Thymus (tissue), 14 donors: ENCODE measurements at places on chromosomes 2 and 18. TPM values are rescaled to one million over a fixed set of nuclear protein-coding genes. Genes with fewer than 3 reads are reported as not detected.

DNA sequence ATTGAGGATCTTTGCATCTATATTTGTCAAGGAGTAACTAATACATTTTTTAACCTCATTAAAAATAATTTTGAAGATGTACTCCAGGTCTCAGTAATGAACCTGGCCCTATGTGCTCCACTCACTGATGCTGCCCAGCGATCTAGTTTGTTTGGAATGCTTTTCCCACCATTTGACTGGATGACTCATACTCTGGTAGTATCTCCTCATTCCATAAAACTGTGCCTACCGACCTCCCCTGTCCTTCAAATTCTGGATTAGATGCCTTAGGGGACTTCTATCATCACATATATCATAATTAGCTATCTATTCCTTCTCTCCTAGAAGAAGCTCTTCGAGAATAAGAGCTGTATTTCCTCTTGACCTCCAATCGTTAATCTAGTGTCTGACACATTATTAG, 83.8 kb downstream of the FAM117B start:
- H3K27me3 ChIP-seq = no peaks in the 10 kb centered on the region
- no peaks in the 10 kb centered on the region for H3K4me1 ChIP-seq
- no peak for DNase-seq
- H3K36me3 ChIP-seq = no peaks in the 10 kb centered on the region
- no peak overlapping the region for H3K27ac ChIP-seq
- H3K4me3 ChIP-seq = no peak overlapping the region

- H3K4me1 ChIP-seq = peaks cover 17% of the 10 kb centered on the region
- no peaks in the 10 kb centered on the region for H3K27me3 ChIP-seq
- H3K27ac ChIP-seq = no peak overlapping the region
- peaks cover 16% of the 10 kb centered on the region for H3K36me3 ChIP-seq
- no peak for DNase-seq
Observed at GRCh38 chr2:101832114-101832513, 134.6 kb downstream of the MAP4K4 start.

GRCh38 chr2:29753671-29754444, 167.5 kb downstream of the ALK start:
- H3K27ac ChIP-seq = no peak overlapping the region
- no peaks in the 10 kb centered on the region for H3K4me1 ChIP-seq
- no peak for DNase-seq
- no peaks in the 10 kb centered on the region for H3K36me3 ChIP-seq

GRCh38 chr2:232265329-232265728, 113.2 kb upstream of the ALPP start:
- DNase-seq = no peak
- H3K4me1 ChIP-seq = peaks cover 15% of the 10 kb centered on the region
- H3K36me3 ChIP-seq = peaks cover 49% of the 10 kb centered on the region
- H3K27ac ChIP-seq = no peak overlapping the region

DNA sequence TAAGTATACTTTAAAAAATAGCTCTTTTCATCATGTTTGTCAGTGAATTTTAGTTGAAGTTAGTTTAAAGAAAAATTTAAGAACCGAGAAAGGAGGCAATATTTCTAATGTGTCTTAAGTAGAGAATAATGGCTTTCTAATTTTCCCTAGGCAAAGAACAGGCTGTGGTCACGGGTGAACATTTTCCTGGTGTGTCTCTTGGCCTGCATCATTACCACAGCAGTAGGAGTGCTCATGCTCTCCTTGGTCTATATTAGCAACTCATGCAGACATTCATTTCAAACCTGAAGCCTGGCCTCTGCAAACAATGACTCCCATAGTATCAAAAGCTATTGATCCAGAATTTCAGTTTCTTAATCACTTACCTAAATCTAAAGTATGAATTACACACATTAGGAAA, 57.4 kb downstream of the C18orf54 start:
- H3K4me1 ChIP-seq = no peaks in the 10 kb centered on the region
- no peaks in the 10 kb centered on the region for H3K36me3 ChIP-seq
- no peak overlapping the region for H3K27ac ChIP-seq
- H3K4me3 ChIP-seq = no peak overlapping the region
- H3K27me3 ChIP-seq = no peaks in the 10 kb centered on the region
- DNase-seq = no peak

GRCh38 chr2:219362524-219363164, 25.1 kb downstream of the DNPEP start:
- H3K36me3 ChIP-seq = no peaks in the 10 kb centered on the region
- H3K4me1 ChIP-seq = no peaks in the 10 kb centered on the region
- H3K27me3 ChIP-seq = peaks cover 32% of the 10 kb centered on the region

- no peak overlapping the region for H3K4me3 ChIP-seq
- no peaks in the 10 kb centered on the region for H3K27me3 ChIP-seq
- no peaks in the 10 kb centered on the region for H3K36me3 ChIP-seq
- H3K4me1 ChIP-seq = no peaks in the 10 kb centered on the region
Observed at GRCh38 chr2:176745543-176746200, 466.9 kb upstream of the HNRNPA3 start.

DNA sequence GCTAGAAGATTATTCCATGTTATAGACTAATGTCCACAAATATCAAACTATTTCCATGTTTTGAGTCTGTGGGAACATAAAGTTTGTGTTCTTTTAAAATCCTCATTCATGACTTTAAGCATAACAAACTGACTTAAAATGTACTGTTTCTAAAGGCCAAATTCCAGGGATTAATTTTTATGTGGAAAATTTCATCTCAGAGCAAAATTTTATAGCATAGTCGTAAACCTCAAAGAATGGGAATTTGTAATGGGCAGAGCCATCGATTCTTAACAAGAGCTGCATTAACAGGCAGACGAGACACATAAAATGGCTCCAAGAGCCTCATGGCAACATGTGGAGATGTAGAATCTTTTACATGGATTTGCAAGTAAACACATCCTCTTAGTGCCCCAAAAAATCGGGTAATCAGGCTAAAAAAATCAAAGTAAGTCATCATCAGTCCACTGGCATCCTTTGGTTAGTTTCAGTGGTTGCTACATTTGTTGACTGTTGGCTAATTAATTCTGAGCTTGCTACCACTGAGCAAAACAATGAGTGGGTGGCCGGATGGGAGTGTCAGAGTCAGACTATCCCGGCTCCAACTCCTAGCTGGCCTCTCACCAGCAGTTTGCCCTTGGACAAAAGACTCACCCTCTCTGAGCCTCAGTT, 119.6 kb downstream of the FAM210A start:
- H3K27ac ChIP-seq = no peak overlapping the region
- no peak for DNase-seq
- H3K36me3 ChIP-seq = peaks cover 4% of the 10 kb centered on the region
- peaks cover 37% of the 10 kb centered on the region for H3K4me1 ChIP-seq

DNA sequence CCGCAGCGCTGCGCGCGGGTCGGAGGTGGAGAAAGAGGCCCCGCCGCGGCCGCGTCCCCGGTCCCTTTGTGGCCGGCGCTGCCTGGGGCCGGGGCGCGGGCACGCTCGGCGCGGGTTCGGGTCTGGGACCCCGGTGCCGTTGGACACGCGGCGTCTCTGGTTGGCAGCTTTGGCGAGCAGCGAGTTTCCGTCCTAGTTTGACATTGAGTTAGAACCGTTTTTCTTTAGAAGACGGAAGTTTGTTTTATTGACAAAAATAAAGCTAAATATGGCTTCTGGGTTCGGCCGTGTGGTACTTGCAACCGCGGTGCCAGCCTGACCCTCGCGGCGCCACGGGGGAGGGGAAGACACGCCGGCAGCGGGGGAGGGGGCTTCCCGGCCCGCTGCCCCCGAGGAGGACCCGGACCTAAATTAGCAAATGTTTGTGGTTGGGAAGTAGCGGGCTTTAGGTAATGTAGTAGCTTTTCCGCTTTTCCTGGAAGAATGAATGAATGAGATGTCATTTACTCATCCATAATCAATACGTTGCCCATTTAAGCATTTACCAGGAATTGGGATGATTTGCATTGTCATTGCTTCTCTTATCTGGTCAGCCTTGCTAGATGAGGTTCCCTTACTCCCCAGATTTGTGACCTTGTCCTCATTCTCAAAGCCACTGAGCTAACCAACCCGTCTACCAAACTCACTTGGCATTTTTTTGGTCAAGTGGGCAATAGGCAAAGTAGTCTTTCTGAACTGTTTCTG, 530 bp downstream of the GALNT1 start:
- H3K27me3 ChIP-seq = no peaks in the 10 kb centered on the region
- H3K4me3 ChIP-seq = peak overlapping the region; percentile 53
- no peaks in the 10 kb centered on the region for H3K36me3 ChIP-seq
- no peak overlapping the region for H3K27ac ChIP-seq

GRCh38 chr18:74679006-74679678, 81.5 kb downstream of the ZNF407 start:
- peaks cover 3% of the 10 kb centered on the region for H3K36me3 ChIP-seq
- H3K4me1 ChIP-seq = no peaks in the 10 kb centered on the region
- H3K4me3 ChIP-seq = no peak overlapping the region
- DNase-seq = no peak

DNA sequence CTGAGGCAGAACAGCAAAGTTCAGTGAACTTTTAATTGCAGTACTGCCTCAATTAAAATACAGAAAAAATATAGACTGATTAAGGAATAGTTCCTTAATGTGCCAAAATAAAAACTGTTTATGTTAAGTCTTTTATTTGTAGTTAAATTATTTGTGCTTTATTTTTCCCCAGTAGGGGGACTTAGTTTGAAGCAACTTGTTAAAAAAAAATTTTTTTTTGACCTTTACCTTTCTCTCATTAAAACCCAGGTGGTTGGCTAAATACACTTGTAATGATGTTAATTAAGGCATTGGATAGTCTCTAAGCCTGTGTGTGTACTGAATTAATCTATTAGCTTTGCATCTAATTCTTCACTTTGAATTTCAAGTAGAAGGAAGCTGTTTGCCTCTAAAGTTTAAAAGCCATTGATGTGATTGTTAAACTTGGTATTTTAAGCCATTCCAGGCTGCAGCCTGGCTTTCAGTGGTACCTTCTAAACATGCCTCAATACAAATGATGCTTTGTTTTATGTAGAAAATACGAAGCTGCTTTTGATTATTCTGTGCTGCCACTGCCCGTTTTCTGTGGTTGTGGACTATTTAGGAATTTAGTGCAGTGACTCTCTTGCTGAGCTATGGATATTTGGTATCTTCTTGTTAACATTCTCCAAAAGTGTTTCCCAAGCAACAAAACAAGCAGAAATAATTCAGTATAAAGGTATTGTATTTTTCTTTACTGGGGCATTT, 102.9 kb downstream of the TANC1 start:
- no peaks in the 10 kb centered on the region for H3K4me1 ChIP-seq
- no peak overlapping the region for H3K4me3 ChIP-seq
- no peak overlapping the region for H3K27ac ChIP-seq
- H3K36me3 ChIP-seq = no peaks in the 10 kb centered on the region

The MYOM1 gene
- 1.1 TPM for total RNA-seq

The SKOR2 gene
- not detected for total RNA-seq

The GAL3ST2 gene
- 0.09 TPM for total RNA-seq

The SLC4A3 gene
- 0.47 TPM for total RNA-seq

The SGPP2 gene
- total RNA-seq = 5.4 TPM

The PARD3B gene
- 2.4 TPM for total RNA-seq

The ZBTB7C gene
- 0.14 TPM for total RNA-seq
